ENCODE measurements at places on chromosomes 4 and X.

GRCh38 chrX:21932292-21933002, 8.1 kb upstream of the SMS start:
- no peak for DNase-seq

DNA sequence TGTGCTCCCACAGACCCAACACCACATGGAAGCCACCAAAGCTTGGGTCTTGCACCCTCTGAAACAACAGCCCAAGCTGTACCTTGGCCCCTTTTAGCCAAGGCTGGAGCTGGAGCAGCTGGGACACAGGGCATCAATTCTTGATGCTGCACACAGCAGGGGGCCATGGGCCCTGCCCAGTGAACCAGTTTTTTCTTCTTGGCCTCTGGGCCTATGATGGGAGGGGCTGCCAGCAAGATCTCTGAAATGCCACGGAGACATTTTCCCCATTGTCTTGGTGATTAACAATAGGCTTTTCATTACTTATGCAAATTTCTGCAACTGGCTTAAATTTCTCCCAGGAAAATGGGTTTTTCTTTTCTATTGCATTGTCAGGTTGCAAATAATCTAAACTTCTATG, 49.0 kb downstream of the SPANXA2 start:
- no peak for DNase-seq

GRCh38 chr4:113292371-113293042, 243.1 kb downstream of the ANK2 start:
- no peak for DNase-seq

DNA sequence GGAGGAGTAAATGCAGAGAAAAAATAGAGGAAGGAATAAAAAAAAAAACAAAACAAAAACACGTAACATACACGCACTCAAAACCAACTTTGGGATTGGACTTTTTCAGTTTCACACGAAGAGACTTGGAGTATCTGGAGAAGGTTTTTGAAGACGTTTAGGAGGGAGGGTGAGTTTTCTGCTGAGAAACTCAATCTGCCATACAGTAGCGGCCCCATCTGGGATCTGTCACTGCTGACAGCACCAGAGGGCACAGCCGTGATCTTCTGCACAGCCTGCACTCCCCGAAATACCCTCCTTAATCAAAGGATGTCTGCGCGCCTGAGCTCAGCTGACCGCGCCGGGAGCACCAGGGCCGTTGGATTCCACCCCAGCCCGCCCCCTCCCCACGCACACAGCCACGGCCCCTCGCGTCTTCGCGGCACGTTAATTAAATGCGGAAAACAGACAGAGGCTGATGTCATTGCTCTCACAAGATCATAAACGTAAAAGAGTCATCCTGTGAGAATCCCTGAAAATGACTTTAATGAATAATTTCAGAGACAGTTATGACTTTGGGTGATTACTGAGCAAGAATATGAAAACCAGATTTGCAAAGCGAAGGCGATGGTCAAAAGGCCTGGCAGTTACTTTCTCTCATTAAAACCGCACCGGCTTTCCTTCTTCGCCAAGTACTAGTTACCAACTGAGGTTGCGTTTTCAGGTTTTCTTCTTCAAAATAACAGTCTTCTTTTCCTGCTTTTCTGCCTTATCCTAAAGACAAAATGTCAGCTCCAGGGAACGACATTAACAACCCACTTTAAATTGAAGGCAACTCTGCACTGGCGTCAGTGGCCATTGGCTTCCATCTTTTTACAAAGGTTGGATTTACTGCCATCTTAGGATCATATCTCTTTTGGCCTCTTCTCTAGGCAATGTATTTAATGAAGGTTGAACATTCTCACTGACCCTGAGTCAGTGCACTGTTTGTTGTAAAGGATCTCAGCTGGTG, 10.6 kb downstream of the HAND2 start:
- DNase-seq = no peak

GRCh38 chr4:184932343-184932742, 85.9 kb upstream of the HELT start:
- no peak for DNase-seq

DNA sequence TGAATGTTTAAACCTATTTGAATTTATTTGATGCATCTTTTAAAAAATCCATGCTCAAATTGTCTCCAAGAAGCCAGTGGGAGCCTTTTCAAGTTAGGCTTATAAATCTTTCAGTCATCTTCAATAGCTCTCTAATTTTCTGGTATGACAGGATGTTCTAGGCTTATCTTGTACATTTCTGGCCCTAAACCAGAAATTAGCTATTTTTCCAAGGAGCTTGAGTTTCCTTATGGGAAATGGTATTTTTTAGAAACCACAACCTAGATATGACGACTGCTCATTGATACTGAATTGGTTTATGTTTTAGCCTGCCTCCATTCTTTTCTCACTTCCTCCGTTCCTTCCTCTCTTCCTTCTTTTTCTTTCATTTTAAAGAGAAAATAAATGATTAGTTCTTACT, 172.3 kb downstream of the SPRY1 start:
- no peak for DNase-seq

GRCh38 chr4:27009539-27009938, 148.9 kb downstream of the STIM2 start:
- no peak for DNase-seq

- DNase-seq = no peak
Measured at GRCh38 chrX:9578083-9578779, 113.4 kb downstream of the TBL1X start.

GRCh38 chr4:52069571-52069970, 18.5 kb downstream of the SPATA18 start:
- DNase-seq = no peak

DNA sequence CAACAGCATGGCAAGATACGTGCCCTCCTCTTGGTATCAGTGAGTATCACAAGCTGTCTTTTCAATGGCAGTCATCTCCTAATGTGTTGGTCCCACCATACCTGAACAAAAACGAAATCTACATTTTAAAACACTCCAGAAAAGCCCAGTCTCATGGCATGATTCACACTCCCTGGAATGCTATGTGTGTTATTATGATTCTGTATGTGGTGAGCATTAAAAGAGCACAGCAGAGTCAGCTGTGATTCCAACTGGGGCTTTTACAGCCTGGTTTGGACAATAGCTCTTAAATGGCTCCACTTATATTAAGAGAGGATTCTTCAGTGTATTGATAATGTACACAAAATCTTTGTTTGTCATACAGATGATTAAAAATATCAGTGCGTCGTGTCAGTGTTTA, 274.1 kb upstream of the GK2 start:
- no peak for DNase-seq

DNA sequence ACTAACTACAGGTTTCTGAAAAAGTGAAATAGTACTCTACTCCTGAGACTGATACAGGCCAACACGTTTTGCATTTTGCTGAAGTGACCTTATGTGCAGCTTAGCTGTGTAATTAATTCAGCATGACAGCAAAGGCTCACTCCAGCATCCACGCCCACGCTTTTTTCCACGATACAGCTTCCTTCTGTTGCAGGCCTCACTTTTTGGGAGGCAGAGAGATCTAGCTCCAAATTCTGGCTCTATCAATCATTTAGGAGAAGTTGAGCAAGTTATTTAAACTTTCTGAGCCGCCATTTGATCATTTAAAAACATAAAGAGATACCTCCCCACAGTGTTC, 160.3 kb downstream of the AFAP1 start:
- no peak for DNase-seq

DNA sequence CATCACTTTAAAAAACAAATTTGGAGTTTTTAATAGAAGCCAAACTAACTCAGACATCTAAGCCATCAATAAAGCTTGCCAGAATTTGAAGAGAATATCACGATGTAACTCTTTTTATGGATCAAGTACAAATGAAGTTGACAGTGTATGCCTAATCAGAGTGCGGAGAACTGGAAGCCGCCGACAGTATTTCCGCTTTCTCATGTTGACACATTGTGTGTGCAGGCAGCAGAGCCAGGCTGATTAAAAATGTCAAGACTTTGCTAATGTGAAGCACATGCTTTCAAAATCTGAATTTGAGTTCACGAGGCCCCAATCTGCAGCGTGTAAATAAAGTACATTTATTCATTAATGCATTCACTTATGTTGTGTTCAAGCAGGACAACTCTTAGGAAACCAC, 161.2 kb downstream of the TENM3 start:
- DNase-seq = no peak

GRCh38 chr4:88963817-88964216, 93.2 kb downstream of the FAM13A start:
- DNase-seq = no peak

DNA sequence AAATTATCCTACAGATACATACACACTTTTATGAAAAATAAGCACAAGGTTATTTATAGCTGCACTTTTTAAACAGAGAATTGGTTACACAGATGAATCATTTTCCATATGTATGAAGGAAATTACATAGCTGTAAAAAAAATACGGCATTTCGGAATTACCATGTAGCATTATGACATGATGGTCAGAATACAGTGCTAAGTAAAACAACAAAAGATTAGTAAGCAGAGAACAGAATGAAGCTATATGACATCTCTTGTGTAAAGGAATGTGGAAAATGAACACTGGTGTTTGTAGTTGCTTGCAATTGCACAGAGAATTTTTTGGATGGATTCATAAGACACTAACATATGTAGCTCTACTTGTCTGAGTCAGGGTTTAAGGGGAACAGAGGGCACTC, 1222.0 kb upstream of the PRKX start:
- DNase-seq = no peak

DNA sequence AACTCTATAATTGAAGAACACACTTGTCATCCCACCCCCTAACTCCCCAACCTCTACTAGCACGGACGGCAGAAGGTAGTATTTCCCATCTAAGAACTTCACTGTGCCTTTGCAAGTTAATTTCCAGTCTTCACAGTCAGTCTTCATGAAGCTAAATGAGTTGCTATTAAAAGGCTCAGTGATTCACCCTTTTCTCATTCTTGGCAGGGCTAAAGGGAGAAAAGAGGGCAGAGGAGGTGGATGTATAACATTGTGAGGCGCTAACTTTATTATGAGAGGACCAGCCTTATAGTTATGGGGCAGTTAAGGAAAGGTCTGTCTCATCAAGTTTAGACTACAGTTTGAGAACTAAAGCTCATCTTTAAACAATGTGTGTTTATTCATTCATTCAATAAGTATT, 161.0 kb upstream of the S100G start:
- DNase-seq = no peak

DNA sequence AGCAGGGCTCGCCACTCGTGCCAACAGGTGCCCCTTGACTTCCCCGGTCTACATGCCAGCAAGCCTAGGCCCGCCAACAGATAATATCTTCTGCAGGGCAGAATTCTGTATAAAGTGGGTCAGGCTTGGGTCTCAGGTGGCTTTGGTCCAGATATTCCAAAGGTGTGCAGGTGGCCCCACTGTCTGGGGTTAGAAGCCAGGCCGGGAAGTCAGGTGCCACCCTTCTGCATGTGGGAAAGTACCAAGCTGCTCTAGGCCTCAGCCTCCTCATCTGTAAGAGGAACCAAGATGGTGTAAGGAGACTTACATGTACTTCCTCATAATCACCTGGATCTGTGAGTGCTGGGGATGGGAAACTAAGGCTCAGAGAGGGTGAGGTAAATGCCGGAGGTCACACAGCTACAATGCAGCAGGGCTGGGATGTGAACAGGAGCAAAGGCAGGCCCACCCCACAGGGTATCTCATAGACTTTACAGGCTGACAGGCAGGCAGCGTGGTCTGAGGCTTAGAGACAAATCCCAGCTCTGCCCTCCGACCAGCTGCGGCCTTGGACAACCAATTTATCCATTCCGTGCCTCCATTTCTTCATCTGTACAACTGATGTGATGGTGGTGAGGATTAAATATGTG, 35.9 kb downstream of the WDR1 start:
- no peak for DNase-seq

DNA sequence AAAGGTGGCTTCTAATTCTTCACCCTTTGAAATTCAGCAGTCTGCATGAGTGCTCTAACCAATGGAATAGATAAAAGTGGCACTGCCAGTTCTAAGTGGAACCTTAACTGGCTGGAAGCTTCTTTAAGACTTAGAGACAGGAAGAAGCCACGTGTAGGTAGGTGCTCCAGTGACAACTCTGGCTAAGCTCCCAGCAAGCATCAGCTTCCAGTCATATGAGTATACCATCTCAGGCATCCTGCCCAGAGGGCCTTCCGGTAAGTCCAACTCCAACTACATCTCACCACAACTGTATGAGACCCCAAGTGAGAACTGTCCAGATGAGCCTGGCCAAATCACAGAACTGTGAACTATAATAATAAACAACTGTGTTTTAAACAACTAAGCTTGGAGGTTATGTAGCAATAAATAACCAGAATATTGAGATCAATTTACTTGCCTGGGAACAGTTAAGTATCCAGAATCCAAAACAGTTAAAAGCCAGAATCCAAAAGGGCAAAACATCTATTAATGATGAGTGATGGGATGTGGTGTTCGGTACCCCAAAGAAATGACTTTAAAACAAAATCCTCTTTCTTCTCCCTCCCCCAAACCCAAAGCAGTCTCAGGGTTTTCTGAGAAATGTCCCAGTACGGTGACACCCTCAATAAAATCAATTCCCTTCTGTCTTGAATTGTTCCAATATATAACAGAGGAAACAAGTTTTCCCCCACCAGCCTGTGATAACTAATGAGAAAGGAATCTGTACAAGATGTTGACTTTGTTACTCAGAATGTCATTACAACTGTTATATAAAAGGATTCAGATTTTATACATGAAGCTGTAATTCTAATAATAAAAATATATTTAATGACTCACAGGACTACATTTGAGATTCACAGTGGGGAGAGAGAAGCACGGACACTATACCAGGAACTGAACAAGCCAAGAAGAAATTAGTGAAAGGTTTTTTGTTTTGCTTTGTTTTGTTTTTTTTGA, 4.2 kb downstream of the TSPAN5 start:
- no peak for DNase-seq

GRCh38 chrX:118761939-118762707, 34.7 kb downstream of the IL13RA1 start:
- no peak for DNase-seq

DNA sequence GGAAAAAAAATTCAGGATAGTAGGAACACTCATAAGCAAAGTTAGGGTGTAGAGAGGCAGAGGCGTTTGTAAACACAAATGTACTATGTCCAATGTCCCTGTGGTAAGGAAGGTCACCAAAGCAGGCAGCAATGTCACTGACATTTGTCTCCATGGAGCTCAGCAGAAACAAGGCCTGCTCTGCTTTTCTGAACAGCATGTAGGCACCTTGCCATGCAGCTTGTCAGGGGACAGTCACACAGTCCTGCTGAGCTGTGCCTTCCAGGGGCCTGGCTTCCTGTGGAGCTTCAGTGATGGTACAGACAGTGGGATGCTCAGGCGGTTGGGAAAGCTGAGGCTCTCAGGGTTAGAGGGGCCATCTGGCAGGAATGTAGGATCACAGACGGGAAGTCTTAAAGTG, 74.5 kb upstream of the HS3ST1 start:
- DNase-seq = no peak

- DNase-seq = no peak
Measured at GRCh38 chr4:138312536-138312911, 70.4 kb upstream of the SLC7A11 start.

DNA sequence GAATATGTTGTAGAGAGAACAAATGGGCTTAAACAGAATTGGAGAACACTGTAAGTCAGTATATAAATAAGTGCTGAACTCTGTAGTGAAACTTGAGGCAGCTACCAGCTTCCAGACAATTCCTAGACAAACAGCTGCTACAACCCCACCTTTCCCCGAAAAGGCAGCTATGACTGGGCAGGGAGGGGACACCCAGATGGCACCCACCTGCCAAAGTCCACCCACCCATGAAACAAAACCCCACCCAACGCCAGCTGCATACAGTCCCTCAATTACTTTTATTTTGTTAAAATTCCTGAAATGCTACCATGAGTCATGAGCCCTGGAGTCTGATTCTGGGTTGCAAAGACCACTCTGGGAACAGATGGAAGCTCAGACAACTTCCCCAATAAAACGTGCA, 24.4 kb downstream of the RELL1 start:
- DNase-seq = no peak

GRCh38 chr4:37981844-37982720, 21.9 kb downstream of the PTTG2 start:
- no peak for DNase-seq
